ENCODE measurements at places on chromosomes 1 and 21.

GRCh38 chr1:183368213-183369108, 49.7 kb downstream of the NMNAT2 start:
- no peak for DNase-seq

DNA sequence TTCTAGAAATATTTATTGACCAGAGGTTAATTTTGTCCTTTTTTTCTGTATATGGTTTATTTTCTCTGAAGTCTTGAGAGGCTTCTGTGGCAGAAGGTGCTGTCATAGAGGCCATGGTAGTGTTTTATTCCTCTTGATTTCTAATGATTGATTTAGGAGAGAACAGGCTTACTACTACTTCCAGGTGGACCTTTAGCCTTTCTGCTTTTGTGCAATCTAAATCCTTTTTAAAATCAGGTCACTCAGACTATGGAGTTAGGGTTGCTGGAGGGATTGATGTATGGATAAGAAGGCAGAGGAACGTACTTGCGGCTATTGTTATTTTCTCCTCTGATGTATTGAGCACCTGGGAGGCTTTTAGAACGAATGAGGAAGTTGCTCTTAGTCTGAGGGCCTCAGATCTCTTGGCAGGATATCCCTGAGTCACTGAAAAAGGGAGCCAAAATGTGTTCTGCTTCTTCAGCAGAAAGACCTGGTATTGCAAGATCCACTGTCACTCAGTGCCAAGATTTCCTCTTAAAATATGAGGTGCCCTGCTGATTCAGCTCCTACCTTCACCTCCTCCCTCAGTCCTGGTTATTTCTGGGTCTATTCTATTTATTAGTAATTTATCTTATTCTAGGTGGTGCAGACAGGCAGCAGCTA, 277.4 kb downstream of the ZNF648 start:
- no peak for DNase-seq

- DNase-seq: no peak
Measured at GRCh38 chr1:189350983-189351616, 1126.6 kb downstream of the BRINP3 start.

GRCh38 chr1:155437405-155437804, 116.7 kb downstream of the RUSC1 start:
- no peak for DNase-seq

DNA sequence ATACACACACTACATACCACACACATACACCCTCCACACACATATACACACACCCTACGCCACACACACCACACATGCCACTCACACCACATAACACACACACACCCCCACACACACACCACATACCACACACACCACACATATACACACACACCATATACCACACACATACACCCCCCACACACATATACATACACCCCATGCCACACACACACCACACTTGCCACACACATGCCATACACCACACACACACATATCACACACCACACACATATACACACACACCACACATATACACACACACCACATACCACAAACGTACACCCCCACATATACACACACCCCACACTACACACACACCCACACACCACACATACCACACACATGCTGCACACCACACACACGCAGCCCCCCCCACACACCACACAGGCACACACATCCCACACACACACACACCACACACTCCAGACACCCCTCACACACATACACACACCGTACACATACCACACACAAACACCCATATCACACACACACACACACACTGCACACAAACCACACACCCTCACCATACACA, 76.7 kb upstream of the TMPRSS2 start:
- no peak for DNase-seq

- no peak for DNase-seq
Measured at GRCh38 chr1:156293098-156293434, 2.4 kb downstream of the GLMP start.

GRCh38 chr21:42937960-42938605, 12.7 kb upstream of the ERVH48-1 start:
- DNase-seq: no peak

DNA sequence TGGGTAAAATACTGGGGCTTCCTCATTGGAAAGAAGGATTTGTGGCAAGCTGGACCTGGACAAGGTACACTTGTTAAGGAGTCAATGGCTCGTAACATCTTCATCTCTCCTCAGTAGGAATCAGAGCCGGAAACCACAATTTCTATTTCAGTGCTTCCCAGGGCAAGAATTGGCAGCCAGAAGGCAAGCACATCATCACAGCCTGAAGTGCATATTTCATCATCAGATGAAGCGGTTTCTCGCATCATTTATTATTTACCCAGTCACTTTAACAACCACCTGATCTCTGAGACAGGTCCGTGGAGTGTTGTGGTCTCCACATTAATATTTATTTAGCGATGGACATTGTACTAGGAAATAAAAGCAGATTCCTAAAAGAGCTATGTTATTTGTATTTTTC, 55.0 kb downstream of the KCNJ15 start:
- DNase-seq: no peak

GRCh38 chr1:17216078-17216477, 11.2 kb downstream of the PADI1 start:
- no peak for DNase-seq

- no peak for DNase-seq
Measured at GRCh38 chr1:16139473-16139962, 16.4 kb downstream of the EPHA2 start.

DNA sequence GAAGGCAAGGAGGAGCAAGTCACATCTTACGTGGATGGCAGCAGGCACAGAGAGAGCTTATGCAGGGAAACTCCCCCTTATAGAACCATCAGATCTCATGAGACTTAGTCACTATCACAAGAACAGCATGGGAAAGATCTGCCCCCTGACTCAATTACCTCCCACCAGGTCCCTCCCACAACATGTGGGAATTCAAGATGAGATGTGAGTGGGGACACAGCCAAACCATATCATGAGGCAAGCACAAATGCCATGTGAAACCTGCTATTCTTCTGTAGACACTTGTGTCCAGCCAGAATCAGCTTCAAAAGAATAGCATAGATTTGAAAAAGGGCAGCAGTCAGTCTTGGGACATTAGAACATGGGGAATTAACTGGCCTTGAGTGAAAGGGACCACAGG, 32.2 kb upstream of the UBE2U start:
- DNase-seq: no peak

DNA sequence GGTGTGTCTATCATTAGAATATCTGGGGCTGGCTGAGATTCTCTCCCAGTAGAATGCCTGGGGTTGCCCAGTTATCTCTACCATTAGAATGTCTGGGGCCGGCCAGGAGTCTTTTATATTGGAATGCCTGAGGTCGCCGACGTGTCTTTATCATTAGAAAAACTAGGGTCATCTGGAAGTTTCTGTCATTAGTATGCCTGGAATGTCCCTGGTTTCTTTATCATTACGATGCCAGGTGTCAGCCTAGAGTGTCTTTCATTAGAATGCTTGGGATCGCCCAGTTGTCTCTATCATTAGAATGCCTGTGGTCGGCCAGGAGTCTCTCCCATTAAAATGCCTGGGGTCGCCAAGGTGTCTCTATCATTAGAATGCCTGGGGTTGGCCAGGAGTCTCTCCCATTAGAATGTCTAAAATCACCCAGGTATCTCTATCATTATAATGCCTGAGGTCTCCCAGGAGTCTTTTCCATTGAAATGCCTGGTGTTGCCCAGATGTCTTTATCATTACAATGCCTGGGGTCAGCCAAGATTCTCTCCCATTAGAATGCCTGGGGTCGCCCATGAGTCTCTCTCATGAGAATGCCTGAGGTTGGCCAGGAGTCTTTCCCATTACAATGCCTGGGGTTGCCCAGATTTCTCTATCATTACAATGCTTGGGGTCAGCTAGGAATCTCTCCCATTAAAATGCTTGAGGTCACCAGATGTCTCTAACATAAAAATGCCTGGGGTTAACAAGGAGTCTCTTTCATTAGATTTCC, 53.2 kb downstream of the RNF187 start:
- DNase-seq: peak; percentile 34

DNA sequence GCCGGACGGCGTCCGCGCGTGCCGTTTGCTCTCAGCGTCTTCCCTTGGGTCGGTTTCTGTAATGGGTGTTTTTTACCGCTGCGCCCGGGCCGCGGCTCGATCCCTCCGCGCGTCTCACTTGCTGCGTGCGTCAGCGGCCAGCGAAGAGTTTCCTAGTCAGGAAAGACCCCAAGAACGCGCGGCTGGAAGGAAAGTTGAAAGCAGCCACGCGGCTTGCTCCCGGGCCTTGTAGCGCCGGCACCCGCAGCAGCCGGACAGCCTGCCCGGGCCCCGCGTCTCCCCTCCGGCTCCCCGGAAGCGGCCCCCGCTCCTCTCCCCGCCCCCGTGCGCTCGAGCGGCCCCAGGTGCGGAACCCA, 159.8 kb downstream of the RUNX1 start:
- DNase-seq: peak; percentile 77

DNA sequence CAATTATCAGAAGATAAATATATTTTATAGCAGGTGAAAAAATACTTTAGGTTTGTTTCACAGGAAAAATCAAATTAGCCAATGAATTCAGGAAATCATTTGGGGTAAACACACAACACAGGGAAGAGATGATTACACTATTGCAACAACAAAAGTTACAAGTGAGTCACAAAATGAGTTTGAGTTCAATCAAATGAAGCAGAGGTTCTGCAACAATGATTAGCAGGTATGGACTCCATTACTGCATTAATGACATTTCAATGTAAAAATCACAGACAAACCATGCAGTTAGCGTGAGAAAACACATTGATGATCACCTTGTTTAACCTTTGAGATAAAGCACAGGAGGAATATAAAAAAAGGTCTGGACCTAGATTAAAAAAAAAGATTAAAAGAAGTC, 9.7 kb downstream of the ADGRL4 start:
- no peak for DNase-seq

DNA sequence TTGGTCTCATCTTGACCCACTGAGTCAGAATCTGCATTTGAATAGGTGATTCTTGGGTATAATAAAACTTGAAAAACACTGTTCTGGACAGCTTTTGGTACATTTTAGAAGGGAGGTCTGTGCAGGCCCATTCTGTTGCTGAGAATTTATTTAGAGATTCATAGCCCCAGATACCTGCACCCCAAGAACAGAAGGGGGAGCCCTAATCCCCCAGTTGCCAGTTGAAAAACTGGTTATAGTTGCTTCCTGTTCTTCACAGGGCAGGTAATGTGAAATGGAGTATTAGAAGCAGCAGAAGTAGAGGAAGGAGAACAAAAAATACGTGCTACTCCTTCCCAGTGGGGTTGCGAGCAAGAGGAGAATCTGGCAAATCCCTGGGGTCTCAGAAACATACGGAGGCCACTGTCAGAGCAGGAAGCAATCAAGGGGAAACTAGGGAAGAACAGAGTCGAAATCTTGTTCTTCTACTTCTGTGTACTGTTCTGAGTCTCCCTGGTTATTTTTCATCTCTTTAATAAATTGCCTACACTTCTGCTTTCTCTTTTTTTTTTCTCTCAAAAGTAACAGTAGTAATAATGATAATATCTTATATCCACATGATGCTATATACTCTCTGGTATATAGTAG, 4.6 kb upstream of the CLCA2 start:
- no peak for DNase-seq

GRCh38 chr1:160888926-160889325, 3.9 kb upstream of the ITLN1 start:
- DNase-seq: no peak

GRCh38 chr1:241635556-241636152, 4.5 kb downstream of the CHML start:
- no peak for DNase-seq

DNA sequence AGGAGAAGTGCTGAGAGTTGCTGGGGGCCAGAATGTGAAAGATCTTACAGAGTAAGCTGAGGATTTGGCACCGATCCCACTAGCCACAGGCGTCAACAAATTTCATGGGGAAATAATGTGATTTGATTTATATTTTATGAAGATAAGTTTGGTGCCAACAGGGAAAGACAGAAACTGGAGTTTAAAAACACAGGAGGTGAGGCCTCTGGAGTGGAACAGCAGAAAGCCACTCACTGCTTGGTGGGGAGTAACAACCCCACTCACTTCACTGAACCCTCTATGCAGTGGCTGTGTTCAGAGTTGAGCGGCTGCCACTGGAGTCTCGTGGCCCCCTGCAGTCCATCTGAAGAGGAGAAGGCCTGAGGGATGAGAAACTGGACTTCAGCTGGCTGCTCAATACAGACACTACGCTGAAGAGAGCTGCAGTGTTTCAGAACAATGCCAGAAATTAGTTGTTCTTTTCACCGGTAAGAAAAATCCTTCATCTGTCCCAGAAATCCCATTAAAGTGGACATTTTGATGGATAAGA, 48.0 kb upstream of the RXRG start:
- no peak for DNase-seq

GRCh38 chr1:54997711-54997986, 1.1 kb upstream of the BSND start:
- no peak for DNase-seq

Measured in tibial artery (tissue), 4 donors.